Cerebellum (tissue), 4 donors: ENCODE measurements at places on chromosomes 16 and 17.
A peak's percentile ranks its signal among the peaks of the same experiment; 100 is the strongest.

DNA sequence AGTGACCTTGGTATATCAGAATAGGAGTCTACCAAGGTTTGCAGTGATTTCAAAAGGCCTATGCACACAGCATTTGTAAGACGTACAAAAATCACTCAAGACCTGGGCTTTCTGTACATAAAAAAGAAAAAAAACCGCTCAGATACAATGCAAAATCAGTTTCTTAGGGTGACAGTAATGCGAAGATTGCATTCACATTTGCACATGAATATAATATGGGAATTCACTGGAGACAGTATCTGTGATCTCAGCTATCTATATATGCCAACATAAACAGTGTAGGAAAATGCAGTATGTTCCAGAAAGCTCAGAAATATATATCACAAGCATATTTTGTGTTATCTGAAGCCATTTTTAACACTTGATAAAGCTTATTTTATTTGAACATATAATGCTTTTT lies 176.4 kb upstream of the MYOCD start:
- DNase-seq = no peak

DNA sequence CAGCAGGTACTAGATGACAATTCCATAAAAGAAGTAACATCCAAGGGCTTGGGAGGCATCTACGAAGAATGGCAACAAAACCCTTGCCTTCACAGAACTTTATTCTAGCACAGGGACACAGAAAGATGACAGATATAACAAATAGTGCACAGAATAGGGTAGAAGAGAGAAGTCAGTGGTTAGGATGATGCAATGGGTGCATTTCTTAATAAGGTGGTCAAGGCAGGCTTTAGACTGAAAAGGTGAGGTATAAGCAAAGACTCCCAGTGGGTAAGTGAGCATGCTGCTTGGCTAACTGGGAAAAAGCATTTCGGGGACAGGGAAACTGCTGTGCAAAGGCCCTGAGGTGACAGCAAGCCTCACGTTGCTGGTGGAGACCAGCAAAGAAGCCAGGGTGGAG lies 175.9 kb downstream of the XYLT1 start:
- no peak for DNase-seq

DNA sequence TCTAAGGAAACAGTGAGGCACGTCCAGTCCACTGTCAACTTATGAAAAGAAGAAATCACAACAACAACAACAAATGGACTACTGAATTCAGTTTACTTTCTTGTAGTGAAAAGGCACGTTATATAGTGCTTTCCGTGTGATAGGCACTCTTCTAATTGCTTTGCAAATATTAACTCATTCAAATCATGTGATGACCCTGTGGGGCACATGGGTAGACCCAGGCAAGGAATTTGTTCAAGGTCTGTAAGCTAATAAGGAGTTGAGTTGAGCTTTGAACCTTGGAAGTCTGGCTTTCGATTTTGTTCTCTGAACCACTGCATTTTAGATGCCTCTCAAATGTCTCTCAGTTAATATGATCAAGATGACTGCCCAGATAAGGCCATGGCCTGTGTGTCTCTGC lies 295.1 kb upstream of the RBFOX1 start:
- no peak for DNase-seq

DNA sequence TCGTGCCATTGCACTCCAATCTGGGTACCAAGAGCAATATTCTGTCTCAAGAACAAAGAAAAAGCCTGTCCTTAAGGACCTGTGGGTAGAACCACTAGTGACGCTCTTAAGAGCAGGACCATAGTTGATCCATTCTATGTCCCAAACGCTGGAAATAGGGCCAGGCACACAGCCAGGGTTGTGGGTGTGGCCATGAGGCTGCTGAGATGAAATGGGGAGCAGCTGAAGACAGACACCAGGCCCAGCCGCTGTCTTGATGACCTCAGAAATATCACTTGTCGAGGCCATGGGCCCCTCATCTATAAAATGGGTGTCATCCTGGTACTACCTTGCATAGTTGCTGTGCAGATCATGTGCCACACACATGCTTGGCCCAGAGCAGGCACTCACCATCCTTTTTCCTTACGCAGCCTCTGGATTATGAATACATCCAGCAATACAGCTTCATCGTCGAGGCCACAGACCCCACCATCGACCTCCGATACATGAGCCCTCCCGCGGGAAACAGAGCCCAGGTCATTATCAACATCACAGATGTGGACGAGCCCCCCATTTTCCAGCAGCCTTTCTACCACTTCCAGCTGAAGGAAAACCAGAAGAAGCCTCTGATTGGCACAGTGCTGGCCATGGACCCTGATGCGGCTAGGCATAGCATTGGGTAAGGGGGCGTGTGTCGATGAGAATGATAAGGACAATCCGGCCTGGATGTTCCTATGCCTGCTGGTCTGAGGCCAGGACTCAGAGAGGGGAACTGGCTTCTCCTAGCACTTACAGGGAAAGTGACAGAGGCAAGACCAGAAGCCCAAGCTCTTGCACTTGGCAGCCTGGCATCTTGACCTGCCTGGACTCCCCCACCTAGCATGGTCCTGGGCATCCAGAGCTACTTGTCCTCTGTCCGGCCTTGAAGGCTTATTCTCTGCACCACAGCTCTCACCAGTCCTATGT lies 25.5 kb downstream of the CDH5 start:
- DNase-seq = no peak

GRCh38 chr16:11356573-11357331 lies 11.5 kb downstream of the RMI2 start:
- DNase-seq = peak; percentile 41

DNA sequence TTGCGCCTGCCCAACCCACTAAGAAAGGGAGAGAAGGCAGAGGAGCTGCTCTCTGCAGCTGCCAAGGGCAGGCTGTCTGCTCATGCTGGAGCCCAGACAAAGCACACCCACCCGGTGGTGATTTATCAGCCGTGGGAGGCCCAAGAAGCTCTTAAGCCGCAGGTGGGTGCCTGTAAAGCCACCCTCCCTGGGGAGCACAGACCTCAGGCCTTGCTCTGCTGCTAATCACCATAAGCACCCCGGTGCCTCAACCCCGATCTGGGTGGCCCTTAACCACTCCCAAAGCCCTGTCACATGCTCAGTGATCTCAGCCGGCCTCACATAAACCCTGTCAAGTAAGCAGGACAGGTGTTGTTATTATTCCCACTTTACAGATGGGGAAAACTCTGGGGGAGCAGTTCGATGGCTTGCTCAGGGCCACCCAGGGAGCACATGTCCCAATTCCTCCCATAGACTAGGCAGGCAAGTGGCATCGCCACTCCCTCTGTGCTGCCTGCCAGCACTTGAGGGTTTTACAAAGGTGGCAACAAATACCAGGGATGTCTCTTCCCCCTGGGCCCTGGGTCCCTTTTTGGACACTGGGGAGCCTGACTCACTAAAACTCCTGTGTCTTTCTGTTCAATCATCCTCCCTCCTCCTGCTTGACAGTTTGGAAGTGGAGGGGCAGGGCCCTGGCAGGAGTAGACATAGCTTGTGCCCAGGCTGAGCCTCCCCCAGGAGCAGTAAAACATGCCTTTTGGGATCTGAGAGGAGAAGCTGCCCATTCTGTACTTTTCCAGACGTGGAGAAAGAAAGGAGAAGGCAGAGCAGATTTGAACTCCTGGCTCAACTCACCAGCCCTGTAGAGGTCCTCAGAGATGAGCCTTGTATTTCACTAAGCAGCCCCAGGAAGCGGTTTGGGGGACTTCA lies 299.3 kb downstream of the SOX9 start:
- no peak for DNase-seq

GRCh38 chr17:49997301-49997650 lies 2.3 kb upstream of the DLX3 start:
- no peak for DNase-seq

GRCh38 chr17:7340179-7340578 lies 3.9 kb downstream of the ACAP1 start:
- DNase-seq = no peak

DNA sequence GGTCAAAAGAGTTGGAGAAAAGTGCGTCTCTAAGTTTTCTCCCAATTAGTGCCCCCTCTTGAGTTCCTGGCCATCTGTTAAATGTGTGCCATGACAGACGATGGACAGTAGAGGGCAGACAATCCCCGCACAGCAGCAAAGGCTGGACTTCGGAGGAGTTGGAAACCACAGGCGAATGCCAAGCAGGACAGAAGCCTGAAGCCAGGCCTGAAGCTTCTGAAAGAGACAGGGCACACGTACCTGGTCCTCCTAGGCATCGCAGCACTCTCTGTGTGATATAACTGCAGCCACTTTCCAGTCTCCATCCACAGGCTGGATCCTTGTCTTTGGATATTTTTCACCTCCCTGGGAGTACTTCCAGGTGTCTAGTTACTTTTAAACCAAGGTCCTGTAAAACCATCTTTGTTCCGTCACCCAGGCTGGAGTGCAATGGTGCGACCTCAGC lies 14.5 kb downstream of the C17orf100 start:
- peak; percentile 84 for DNase-seq

DNA sequence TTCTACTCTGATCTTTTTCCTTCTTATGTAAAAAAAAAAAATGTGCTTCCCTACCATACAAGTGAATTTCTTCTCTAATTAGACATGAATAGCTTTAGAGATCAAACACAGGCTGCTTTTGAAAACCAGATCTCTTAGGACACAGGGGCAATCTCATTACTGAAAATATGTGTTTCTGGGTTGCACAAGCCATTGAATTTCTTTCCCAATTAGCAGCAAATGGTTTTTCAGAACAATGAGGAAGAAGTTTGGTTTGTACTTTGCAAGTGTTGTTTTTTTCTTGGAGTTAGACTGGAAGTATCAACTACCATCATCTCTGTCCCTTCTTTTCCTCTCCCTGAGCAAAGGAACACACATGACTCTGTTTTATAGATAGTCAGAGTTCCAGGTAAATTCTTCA lies 5.6 kb upstream of the ANKS4B start:
- no peak for DNase-seq

DNA sequence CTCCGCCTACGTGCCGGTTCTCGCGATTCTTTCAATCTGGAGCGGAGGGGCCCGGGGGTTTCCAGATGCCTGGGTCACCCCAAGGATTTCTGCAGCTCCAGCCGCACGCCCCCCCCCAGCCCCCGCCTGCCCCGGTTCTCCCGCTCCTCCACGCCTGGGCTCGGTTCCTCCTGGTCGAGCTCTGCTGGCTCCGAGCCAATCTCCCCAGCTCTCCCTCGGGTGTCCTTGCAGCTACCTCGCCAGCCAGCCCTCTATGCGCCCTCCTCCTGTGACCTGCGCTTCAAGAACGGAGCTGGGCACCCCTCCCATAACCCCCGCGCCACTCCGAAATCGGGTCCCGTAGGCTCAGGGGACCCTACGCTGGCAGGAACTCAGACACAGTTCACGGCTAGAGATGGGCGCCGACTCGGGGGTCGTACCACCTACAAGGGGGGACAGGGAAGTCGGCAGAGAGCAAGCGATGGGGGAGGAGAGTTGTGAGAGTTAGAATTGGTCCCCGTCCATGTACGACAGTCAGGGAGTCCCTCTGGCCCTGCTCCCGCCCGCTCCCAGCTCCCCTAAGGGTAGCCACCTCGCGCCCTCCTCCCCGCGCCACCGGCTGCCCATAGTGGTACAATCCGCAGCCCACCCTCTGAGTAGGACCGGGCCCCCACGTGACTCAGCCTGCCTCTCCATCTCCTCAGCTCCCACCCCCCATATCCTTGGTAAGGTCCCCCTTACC lies 961 bp downstream of the FGF11 start:
- no peak for DNase-seq

DNA sequence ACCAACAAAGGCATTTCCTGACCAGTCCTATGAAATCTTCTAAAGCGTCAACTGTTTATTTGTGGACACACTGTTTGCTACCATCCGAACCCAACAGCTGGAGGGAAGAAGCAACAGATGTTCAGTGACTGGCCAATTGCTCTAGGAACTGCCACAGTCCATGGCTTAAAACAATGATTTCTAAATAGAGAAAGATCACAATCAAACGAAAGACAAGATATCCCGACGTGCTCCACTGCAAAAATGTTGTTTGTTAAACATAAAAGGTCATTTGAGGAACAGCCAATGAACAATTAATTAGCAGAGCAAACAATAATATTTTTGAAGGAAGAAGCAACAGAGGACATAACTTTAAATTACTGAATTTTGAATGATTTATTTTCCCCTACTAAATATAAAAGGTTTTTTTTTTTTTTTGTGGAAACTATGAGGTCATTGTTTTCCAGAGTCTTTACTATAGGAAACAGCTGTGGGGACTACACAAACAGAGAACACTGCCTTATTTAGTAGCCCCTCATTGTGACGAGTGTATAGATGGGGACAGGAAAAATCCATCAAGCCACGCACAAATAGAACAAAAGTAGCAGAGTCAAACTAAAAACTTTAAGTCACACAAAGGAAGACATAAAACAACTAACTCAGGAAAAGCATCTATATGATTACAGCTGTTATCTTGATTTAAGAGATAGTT lies 17.2 kb downstream of the USP31 start:
- DNase-seq = no peak

DNA sequence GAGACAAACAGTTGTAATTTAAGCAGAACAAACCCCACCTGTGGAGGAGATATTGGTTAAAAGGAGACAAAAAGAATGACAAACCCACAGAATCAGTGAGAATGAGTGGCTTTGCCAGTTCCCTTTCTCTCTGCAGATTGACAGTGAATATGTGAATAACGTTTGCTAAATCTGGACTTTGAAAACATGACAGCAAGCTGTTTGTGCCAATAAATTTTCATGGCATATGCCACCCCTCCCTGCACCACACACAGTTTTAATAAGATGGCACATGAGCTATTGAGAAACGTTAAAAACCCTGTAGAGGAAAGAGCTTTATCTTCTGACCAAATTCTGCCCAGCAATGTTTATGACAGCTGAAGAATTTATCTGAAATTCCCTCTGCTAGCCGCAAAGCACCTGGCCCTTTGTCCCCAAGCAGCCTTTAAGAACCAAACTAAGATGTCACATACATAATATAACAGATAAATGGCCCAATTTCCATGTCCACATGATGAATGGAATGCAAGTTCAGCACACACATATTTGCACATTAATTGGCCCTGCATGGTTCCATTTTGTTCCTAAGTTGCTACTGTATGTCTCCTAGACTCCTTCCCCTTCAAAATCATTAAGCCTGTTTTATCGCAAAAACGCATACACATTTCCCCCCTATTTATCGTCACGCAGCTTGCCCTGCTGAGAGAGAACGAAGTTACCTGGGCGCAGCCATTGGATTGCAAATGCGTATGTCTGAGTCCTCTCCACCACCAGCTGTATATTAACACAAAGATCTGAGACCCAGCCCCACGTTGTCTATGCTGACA lies 773.5 kb upstream of the EEF2KMT start:
- peak; percentile 32 for DNase-seq

GRCh38 chr16:49617016-49617629 lies 238.8 kb downstream of the ZNF423 start:
- no peak for DNase-seq

GRCh38 chr16:3062553-3062952 lies 2.9 kb upstream of the IL32 start:
- no peak for DNase-seq

DNA sequence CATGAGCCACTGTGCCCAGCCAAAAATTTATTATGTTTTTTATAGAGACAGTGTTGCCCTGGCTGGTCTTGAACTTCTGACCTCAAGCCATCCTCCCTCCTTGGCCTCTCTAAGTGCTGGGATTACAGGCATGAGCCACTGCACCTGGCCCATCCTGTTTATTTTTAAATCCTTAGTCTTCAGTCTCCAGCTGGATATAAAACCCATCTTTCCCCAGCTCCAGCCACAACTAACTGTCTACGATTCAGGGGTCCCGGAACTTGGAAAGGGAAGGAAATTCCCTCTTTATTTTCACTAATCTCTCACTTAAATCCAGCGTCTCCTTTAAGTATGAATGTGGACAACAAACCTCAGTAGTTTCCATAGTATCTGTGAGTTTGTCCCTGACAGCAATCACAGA lies 62.2 kb downstream of the IQCK start:
- DNase-seq = no peak
